Activated T-cell treated with anti-CD3 and anti-CD28 coated beads, Interleukin-2, amount 50 U/mL, for 4 hours (primary cell): ENCODE measurements at places on chromosomes 2 and 18. TPM values are rescaled to one million over a fixed set of nuclear protein-coding genes. Genes with fewer than 3 reads are reported as not detected.

- no peak for DNase-seq
Measured at GRCh38 chr2:182814804-182815203, 51.6 kb downstream of the FRZB start.

GRCh38 chr2:148538375-148538774 lies 106.2 kb upstream of the EPC2 start:
- DNase-seq = no peak

GRCh38 chr18:32767400-32767799 lies 5.4 kb downstream of the KLHL14 start:
- DNase-seq = no peak

The GCKR gene
- not detected for total RNA-seq

DNA sequence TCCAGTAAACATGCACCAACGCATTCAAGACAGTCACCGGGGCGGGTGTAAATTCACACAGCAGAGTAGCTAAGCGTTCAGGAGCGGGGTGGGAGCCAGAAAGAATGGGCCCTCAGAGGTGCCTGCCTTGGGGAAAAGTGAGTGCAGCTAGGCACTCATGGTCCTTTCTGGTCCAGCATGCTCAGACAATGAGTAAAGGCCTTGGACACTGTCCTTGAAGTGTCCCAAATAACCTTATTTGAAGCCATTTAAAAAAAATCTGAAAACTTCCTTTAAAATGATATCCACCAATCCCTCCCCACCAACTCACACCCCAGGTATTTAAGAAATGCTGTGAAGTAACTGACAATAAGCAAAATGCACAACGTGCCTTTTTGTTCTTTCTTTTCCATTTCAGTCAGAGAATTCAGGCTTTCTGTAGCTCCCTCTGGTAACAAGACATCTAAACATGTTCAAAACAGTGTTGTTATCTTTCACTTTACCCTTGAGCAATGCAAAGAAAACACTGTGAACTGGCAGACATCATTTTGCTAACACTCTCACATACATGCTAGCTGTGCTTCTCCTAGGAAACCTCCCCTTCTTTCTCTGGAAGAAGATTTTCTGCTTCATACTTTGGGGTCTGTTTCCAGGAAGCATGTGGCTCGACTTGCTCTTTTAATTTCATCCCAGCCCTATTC lies 445.1 kb upstream of the SPRED2 start:
- DNase-seq = no peak

GRCh38 chr2:85181134-85181631 lies 48.0 kb downstream of the TCF7L1 start:
- DNase-seq = no peak

The ZBTB7C gene
- 0.05 TPM for total RNA-seq

DNA sequence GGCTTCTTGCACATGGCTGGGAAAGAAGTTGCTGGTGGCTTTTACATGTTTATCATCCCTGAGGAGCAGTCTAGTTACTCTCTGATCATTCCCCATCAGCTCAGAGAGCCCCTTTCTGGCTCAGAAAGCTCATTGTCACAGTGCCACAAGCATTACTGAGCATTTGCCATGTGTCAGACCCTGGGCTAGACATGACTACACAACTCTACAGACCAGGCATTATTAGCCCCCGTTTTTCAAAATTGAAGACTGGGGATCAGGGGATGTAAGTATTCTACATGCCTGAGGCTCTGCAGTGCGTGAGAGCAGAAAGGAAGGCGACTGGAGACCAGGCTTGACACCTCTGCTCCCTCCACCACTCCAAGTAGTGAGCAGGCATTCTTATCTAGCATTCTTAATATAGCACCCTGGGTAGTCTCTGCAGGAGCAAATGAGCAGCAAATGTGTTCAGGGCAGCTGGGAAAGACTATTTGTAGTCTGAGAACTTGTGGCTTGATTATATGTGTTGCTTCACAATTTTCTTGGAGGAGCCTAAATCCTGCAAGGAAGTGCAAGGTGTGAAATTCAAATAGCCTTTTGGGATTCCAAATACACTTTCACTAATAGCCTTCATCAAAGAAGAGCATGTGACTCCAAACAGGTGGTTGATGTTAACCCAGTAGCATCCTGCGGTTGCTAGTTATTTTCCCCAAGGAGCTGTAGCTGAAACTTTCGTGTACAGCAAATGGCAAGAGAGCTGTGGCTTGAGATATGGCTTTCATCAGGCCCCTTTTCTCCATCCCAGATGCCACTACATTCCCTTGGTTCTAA lies 143.2 kb downstream of the DDX1 start:
- DNase-seq = no peak

- no peak for DNase-seq
Measured at GRCh38 chr18:35835366-35835765, 137.1 kb upstream of the RMP24 start.

- DNase-seq = no peak
Measured at GRCh38 chr2:42788-43187, 3.5 kb downstream of the FAM110C start.

GRCh38 chr2:51028829-51029228 lies 3.1 kb downstream of the NRXN1 start:
- DNase-seq = no peak

The CHRNG gene
- total RNA-seq = not detected

GRCh38 chr2:26189123-26189522 lies 16.2 kb downstream of the GAREM2 start:
- DNase-seq = no peak

DNA sequence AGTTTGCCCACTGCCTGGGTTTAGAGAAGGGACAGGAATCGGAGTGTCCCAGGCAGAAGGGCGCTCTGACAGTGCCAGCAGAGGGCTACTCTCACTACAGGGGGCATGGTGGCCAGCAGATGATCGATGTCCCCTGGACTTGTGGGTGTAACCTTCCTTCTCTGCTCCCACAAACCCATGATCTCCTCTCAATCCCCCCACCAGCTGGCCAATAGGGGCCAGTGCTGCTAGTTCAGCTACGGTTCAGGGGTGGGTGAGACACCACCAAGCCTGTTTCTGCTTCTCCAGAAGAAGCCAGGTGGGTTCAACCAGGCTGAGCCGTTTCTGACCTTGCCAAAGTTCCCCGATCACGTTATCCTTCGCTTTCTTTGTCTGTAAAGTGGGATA lies 1.3 kb downstream of the NPPC start:
- DNase-seq = no peak

- no peak for DNase-seq
Measured at GRCh38 chr2:148594216-148594615, 50.3 kb upstream of the EPC2 start.

DNA sequence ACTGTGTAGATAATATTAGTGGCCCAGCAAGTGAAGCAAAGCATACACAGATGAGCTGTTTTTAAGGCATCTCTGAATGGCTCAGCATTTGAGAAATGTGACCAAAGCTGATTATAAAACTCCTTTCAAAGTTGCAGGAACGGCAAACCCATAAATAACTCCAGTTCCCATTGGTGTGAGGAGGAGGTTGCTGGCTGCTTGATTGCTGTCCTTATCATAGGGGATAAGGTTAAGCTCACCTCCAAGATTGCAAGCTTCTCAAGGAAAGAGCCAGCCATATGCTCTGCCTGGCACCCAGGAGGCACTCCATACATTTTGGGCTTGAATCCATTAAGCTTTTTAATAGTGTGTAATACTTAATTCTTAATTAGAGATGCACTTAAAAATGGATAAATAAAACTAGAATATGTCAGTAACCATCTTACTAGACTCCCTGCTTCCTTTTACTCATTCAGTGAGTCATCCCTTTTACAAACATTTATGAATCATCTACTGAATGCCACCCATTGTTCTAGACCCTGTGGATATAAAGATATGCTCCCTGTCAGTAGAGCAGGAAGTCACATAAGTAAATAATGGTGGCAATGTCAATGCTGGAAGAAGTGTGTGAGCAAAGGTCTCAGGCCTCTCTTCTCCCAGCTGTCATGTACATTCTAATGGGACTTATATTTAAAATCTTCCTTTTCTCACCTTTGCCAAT lies 99.3 kb downstream of the SPATS2L start:
- DNase-seq = no peak

The NT5DC4 gene
- not detected for total RNA-seq

GRCh38 chr2:44753552-44754285 lies 187.8 kb upstream of the SIX3 start:
- no peak for DNase-seq

GRCh38 chr18:21270453-21270852 lies 28.4 kb downstream of the GREB1L start:
- DNase-seq = no peak

The TBR1 gene
- not detected for total RNA-seq

The FAM110C gene
- 0.24 TPM for total RNA-seq

- no peak for DNase-seq
Measured at GRCh38 chr2:241994556-241995213, 125.2 kb downstream of the RTP5 start.

The GALNT14 gene
- 0.33 TPM for total RNA-seq

The CCDC141 gene
- 0.58 TPM for total RNA-seq

The C1QL2 gene
- total RNA-seq = not detected

DNA sequence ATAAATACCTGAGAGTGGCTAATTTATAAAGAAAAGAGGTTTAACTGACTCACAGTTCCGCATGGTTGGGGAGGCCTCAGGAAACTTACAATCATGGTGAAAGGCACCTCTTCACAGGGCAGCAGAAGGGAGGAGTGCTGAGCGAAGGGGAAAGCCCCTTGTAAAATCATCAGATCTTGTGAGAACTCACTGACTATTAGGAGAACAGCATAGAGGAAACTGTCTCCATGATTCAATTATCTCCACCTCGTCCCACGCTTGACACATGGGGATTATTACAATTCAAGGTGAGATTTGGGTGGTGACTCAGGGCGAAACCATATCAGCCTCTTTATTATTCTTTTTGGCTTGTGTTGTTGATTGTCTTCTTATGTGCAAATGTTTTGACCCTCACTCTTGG lies 76.2 kb downstream of the WDR7 start:
- DNase-seq = no peak

- DNase-seq = no peak
Measured at GRCh38 chr2:132562245-132562644, 107.8 kb downstream of the LYPD1 start.

- DNase-seq = no peak
Measured at GRCh38 chr2:45105050-45105582, 95.9 kb upstream of the SIX2 start.
